ENCODE measurements at places on chromosomes 2 and 18.

DNA sequence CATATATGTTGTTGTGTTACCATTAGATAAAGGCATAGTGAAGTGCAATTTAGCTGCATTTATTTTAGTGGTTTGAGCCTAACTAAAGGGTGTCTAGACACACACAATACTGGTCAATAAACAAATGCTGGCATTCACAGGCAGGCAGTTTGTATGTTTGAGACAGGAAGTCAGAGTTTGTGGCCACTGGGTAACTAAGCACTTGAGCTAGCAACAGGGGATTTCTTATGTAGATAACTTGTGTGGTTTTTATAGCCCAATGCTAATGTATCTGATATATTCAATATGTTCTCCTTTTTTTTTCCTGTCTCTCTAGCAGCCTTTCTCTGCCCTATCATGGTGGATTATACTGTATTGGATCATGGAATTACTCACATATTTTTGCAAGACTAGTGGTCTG lies 38.1 kb downstream of the LRRTM4 start:
- DNase-seq, result no peak

DNA sequence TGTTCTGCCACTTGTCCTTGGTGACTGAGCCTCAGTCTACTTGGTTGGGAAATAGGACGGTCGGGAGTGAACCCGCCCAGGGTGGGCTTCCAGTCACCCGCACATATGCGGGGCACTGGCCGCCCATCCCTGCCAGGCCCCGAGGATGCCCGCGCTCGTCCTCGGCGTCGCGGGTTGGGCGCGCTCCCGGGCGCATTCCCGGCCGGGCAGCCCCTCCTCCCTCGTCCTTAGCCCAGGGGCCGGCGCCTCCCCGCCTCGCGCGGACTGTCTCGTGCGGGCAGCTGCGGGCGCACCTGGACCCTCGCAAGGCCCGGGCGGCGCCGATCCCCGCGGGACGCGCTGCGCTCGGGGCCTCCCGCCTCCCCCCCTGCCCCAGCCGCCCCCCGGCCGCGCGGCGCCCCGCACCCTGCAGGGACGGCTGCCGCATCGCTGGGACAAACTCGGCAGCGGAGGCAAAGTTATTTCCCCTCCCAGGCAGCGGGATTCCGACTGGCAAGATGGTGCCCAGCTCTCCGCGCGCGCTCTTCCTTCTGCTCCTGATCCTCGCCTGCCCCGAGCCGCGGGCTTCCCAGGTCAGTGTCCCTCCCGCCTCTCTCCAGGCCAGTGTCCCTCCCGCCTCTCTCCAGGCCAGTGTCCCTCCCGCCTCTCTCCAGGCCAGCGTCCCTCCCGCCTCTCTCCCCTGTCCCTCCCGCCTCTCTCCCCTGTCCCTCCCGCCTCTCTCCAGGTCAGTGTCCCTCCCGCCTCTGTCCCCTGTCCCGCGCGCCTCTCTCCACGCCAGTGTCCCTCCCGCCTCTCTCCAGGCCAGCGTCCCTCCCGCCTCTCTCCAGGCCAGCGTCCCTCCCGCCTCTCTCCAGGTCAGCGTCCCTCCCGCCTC lies at the start of gene FBLN7:
Gene FBLN7 (plus strand): TSS at position 227 of the 874 bp plus-strand sequence. CDS start 271 bp downstream, at position 498.
- no peak for DNase-seq

DNA sequence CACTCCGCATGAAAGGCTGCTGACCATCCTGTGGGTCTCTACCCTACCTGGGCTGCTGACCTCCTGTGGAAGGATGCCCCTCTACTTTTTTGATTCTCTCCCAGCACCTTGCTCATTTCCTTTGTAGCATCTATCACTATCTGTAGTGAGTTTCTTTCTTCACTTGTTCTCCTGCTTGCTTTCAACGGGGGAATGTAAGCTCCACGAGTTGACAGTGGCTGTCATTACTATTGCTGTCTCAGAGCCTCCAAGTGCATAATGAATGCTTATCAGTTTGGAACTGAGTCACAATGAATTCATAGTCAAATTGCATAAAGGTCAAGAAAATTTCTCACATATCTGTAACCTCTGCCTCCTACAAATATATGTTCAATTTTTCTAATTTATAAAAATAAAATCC lies 477.7 kb downstream of the PLCL1 start:
- DNase-seq, result no peak

GRCh38 chr2:45586600-45586999 lies 24.5 kb downstream of the SRBD1 start:
- no peak for DNase-seq

DNA sequence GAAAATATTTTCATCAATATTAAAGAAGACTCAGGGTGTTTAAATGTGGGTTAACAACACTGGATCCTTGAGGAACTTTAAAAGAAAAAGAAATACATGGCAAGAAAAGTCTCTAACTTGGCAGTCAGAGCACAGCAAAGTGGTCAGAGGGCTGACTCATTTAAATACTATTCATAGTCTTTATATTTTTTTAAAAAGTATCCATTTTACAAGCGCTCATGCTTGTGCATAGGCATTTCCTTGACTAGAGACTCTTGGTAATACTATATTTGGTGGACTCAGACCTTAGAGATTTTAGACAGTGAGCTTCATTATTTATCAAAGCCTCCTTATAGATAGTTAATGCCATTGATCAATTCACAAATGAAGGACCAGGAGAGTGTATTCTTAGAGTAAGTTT lies 110.2 kb downstream of the ABCA12 start:
- DNase-seq, result no peak

DNA sequence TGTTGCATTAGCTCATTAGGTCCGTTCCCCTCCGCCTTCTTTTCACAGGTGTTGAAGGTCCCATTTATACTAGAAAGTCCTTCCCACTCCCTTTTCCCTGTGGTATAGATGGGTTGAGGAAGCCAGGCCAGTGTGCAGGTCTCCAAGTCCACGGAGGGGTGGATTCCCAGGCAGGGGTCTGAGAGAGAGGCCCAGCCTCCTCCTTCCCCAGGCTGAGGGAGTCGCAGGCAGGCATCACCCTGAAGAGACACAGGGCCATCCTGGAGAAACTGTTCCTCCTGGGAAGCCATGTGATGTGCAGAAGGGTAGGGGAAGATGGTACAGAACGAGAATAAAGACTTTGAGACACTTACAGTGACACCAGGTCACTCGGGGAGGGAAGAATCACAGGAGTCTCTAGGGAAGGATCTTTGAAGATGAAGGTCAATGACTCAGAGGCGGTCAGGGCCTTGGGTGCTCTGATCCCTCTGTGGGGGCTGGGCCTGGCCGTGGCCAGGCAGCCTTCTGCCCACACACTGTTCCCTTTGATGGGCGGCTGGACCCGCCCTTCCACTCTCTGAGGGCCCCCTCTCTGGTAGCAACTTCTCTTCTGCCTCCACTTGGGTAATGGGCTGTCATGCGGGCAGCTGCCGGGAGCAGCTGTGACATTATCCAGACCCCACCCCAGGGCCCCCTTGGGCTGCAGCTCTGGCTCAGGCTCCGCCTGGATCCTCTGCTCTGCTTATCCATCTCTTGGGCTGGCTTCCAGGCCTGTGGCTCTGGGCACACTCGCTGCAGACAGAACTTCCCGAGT lies 45.1 kb downstream of the RHOB start:
- DNase-seq, result no peak

GRCh38 chr2:181399027-181399426 lies 58.2 kb upstream of the ITGA4 start:
- no peak for DNase-seq

DNA sequence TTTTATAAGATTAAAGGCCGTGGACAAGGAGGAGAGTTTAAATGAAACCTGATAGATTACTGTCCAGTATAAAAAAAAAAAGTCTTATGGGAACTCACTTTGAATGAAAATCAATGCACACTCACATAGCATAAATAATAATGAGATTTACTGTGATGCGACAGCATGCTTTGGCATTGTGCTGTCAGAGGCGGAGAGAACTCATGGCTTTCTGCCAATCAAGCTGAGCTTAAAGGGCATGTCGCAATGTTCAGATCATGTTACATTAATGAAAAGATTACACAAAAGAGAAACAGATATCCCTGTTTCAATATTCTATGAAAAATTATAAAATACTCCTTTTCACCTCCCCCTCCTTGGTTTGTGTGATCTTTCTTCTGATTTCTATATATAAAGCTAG lies 310.8 kb downstream of the ERBB4 start:
- no peak for DNase-seq

DNA sequence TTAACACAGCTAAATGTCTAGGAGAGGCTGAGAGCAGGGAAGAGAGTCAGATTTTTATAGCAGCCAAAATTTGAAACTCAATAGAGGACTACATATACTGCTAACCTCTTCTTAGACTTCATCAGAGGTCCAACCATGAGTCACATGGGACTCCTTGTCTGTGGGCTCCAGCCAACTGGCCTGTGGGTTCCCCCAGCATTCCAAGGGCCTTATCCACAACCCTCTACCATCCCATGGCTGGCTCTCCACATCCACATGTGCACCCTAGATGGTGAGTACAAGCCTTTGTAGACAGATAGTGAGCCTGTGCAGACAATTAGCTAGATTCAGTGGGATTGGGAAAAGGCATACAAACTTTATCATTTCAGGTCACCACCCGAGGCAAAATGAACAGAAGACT lies 901.9 kb upstream of the ZEB2 start:
- no peak for DNase-seq

- no peak for DNase-seq
These were observed 140.6 kb upstream of the KCNJ3 start for GRCh38 chr2:154557906-154558305.

DNA sequence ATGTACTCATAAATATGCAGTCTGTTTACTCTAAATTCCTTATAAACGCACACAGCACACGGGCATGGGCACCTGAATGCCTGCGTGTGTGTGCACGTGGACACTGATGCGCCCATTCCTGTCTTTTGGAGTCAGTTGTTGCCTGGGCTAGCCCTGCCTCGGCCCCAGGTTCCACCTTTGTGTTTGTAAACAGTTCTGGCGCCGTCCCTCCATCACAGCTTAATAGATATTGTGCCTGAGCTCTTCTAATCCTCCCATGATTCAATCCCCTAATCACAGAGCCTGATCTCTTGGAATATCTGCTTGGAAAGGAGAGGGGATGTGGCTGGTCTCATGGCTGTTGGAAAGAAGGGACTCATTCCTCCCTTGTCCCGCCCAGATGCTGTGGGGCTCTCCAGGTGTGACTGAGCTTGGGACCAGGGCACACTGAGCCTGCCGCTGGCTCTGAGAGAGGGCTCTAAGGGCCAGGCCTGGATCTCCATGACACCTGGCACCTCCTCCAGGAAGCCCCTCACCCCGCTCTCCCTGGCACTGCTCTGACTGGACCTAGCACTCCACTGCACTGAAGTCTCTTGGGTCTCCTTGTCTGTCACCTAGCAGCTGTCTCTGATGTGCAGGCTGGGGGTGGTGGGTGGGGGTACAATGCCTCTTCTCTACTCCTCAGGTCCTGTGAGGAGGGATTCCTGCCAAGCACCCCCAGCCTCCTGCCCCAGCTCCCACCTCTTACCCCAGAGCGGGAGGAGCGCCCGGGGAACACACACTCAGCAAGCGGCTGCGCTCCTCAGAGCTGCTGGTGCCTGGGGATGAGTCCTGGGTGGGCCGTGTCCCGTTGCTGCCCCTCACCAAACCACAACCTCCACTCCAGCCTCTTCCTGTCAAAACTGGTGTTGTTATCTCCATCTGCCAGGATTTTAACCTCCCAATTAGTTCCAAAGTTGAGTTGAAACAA lies 181.3 kb downstream of the INHBB start:
- no peak for DNase-seq

DNA sequence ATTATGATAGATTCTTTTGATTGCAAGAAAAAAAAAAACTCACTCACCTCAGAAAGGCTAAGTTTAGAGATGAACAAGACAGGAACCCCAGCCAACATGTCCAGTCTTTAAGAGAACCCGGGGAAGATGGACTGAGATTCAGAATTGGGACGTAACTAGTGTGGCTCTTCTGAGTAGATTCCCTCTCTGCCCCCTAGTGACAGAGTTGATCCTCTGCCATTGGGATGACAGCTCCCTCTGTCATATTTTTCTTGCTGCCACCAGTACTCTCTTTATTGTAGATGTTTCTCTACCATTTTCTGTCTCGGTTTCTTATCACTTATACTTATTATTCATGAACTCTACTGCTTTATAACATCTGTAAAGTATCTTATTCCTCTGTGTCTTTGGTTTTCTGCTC lies 77.7 kb downstream of the GULP1 start:
- no peak for DNase-seq

GRCh38 chr2:136226903-136227302 lies 109.0 kb upstream of the CXCR4 start:
- DNase-seq, result no peak

GRCh38 chr2:1246239-1246638 lies 167.0 kb upstream of the TPO start:
- no peak for DNase-seq

DNA sequence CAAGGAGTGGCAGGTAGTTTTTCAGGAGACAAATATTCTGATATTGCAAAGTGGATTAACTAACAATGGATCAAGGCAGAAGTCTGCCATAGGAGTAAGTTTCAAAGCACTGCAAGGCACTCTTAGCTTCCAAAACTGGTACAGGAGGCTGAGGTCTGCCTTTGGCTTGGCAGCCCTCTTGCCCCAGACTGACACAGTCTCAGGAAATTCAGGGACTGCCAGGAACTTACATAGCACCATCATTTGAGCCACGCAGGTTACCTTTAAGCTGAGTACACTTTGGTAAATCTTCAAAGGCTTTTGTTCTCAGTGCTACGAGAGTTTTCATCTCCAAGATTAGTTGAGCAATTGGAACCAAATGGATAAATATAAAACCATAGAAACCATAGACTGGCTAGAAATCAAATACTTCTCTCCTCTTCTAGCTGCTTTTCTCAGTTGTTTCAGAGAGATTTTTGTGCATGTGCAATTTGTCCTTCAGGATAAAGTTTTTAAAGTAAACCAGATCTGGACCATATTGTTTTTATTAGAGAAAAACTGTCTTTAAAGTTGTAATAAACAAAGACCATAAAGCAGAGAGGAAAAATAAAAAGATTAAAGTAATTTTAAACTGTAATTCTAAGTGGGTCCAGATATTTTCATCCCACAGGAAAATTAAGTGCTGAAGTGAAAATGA lies 18.8 kb downstream of the ANKRD29 start:
- DNase-seq, result no peak

GRCh38 chr2:71995067-71995665 lies 152.5 kb downstream of the CYP26B1 start:
- DNase-seq, result no peak

GRCh38 chr2:42513252-42513918 lies 19.6 kb upstream of the KCNG3 start:
- DNase-seq, result no peak

- DNase-seq, result no peak
These were observed 36.2 kb upstream of the ACAA2 start for GRCh38 chr18:49849331-49850217.

DNA sequence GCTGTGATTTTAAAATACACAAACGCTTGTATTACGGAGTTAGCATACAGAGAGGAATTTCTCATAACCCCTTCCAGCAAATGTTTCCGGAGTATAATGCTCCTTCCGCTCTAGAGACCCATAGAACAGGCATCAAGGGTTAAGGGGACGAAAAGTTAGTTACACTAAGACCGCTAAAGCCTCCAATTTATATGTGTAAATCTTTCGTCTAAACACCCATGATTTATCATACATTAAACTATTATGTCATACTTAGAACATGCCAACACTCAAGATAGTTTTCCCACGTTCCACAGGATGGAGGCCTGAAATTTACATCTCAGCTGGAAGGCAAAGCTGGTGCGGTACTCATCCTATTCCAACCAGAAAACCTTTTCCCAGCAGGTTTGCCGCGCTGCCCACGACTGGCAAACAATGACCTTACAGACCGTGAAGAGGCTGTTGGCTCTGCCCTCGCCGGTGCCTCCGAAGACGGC lies 650 bp downstream of the ORMDL1 start:
- DNase-seq, result no peak

- DNase-seq, result no peak
These were observed 140.0 kb downstream of the NETO1 start for GRCh38 chr18:72727776-72728175.
